ENCODE measurements at places on chromosomes 13 and 19.

- no peak for DNase-seq
These were observed 13.5 kb downstream of the KCTD12 start for GRCh38 chr13:76872675-76873074.

GRCh38 chr19:53903055-53903680, 5.9 kb upstream of the CACNG7 start:
- no peak for DNase-seq

DNA sequence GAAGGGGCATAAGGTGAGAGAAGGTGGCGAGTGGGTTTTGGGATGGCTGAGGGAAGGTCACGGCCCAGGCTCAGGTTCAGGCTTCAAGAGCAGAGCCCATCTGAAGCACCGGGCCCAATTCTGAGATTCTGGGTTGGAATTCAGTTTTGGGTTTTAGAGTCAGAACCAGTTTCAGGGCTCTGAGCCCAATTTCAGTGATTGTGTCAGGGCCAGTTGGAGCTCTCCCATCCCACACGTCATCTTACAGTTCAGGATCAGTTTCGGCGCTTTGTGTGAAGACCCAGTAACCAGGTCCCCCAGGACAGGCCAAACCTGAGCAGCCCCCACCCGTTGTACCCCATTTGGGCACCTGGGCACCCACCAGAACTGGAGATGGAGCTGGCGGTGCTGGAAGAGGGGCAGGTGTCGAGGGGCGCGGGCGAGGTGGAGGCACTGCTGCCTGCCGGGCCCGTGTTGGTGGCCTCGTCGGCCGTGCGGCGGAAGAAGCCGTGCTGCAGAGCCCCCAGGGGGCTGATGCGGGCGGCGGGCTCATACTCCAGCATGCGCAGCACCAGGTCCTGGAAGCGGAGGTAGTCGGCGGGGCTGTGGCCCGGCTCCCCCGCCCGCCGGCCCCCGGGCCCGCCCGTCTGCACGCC, 7.5 kb downstream of the DYRK1B start:
- no peak for DNase-seq

DNA sequence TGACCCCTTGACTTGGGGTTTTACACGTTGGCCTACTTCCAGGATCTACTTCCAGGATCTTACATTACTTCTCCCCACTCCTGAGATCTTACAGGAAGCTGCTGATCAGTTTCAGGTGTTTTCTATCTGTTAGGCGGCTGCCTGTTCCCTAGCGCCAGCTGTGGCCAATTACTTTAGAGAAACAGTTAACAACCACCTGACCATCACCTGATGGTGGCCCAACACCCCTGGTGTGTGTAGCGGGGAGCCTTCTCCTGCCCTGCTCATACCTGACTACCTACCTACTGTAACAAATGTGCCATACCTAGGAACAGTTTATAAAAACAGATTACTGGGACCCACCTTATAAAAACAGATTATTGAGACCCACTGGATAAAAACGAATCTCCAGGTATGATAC, 2.8 kb upstream of the POP4 start:
- no peak for DNase-seq

GRCh38 chr19:33872445-33873320, 76.0 kb downstream of the KCTD15 start:
- no peak for DNase-seq

GRCh38 chr13:50156561-50157127, 141.4 kb downstream of the KCNRG start:
- DNase-seq: no peak

DNA sequence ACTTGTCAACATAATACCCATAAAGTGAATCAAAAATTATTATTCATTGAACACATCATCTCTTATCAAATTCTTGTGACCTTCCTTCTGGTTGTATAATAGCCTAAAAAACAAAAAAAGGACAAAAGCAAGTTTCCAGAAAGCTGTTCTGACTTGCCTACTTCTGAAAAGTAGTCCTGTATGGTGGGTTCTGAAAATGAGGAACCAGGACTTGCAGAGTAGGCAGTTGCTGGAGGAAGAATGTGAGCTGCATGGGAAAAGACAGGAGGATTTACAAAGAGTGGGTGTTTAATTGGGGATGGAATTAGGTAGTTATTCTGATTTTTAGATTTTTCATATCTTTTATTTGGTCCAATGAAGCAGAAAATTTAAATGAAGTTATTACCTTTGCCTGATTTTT, 56.7 kb downstream of the RCBTB2 start:
- DNase-seq: no peak

DNA sequence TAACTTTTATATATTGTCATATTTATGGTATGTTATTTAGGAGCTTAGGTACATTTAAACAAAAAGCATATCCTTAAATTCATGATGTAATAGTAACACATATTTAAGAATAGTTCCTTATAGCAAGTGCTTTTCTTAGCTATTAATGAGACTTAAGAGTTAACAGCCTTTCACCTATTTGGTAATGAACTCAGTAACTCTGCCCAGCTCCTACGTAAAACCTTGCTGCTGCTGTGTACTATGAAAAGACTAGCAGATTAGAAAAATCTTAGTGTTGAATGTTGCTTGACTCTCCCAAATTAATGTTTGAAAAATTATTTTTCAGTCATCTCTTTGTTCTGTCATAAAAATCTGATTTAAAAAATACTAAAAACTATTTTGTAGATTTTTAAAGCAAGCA, 6.9 kb downstream of the GPR180 start:
- DNase-seq: no peak

- no peak for DNase-seq
These were observed 536 bp downstream of the PRSS57 start for GRCh38 chr19:694481-695351.

GRCh38 chr19:5074407-5074806, 105.5 kb downstream of the KDM4B start:
- DNase-seq: no peak

- DNase-seq: no peak
These were observed 399.6 kb downstream of the FGF14 start for GRCh38 chr13:102002287-102002686.

DNA sequence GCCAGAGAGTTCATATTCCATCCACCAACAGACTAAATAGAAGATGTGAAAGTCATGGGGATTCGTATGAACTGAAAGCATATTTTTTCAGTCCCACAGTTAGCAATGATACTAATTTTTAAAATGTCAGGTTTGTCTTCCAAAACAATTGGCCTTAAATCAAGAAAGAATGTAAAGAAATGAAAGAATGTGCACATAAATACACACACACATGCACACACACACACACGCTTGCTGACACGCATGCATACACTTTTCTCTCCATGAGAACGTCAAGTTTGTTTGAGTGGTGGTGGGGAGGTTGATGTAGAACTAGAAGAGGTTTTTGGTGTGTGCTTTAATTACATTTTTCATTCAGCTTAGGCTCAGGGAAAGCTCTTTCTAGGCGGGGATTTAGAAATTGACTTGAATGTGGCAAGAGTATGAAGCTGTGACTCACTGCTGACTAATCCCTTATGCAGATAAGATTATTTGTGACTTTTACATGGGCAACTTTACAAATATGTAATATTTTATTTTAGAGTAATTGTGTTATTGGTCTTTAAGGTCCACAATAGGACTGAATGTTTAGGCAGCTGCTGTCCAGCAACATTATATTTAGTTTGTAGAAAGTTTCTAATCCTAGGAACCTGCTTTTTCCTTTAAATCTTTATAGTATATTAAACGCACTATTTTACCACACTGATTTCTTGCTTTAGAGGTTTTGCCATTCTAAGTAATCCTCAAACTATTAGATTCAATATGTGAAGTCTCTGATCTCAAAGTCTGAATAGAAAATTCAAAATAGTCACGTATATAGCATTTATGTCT, 18.8 kb downstream of the FLT1 start:
- DNase-seq: no peak

- DNase-seq: no peak
These were observed 260.0 kb downstream of the KLF12 start for GRCh38 chr13:73873940-73874830.

- no peak for DNase-seq
These were observed at the start of gene UTP14C for GRCh38 chr13:52024481-52024880. UTP14C (plus strand) TSS chr13:52024691; CDS start chr13:52028805, 4,114 bp downstream.

DNA sequence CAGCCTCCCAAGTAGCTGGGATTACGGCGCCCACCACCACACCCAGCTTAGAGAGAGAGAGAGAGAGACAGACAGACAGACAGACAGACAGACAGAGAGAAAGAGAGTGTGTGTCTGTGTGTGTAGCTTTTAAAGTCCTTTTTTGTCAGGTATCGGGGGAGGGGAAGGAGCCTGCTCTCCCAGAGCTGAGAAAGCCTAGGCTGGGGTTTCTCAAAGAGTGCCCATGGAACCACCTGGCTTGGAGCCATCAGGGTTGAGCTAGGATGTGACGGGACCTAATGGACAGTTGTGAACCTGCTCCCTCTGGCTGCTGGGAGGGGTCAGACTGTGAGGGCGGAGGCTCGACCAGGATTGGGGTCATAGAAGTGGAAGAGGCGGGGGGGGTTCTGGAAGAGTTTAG, 16.6 kb downstream of the RFX1 start:
- no peak for DNase-seq

- DNase-seq: no peak
These were observed 478 bp downstream of the CLC start for GRCh38 chr19:39737351-39737750.

- no peak for DNase-seq
These were observed 21.7 kb downstream of the PRKCSH start for GRCh38 chr19:11457115-11457514.

DNA sequence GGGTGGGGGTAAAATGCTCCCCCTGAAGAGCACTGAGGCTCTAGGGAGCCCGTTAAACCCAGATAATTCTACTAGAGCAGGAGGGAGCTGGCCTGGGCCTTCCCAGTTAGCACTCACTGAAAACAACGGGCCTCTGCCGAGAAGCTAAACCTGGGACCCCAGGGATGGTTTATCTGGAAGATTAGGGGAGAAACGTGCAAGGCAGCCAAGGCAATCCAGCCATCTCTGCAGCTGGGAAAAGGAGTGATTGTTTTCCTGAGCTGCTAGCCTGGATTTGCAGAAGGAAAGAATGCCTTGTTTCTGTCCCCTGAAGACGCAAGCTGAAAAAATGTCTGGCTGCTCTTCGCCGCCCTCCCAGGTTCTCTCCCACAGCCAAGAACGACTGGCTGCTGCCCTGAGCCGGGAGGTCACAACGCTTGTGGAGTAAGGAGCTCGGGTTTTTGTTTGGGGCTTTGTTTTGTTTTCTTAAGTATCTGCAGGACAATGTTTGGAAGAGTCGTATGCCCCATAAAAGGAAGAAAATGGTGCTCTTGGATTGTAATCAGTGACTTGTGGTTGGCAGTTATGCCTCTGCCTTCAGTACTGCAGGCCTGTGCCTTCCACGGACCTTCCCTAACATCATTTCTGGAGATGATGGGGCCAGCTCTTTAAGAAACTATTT, 31.5 kb downstream of the COL4A2 start:
- no peak for DNase-seq

DNA sequence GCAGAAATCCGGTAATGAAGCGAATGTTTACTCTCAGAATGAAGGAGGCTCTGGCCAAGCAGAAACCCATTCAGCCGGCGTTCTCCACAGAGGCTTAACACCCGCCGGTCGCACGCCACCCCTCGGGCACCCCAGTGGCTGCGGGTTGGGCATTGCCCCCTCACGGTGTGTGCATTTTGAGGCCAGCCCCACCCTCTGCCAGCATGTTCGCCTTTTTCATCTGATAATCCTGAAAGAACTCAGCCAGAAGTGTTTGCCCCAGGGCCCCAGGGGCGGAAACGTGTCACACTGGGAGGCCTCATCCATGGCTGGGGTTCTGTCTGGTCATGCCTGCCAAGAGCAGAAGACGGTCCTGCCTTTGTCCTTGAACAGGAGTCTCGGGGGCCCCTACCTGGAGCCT, 34.2 kb downstream of the COMP start:
- no peak for DNase-seq

GRCh38 chr13:30910676-30911075, 4.6 kb downstream of the MEDAG start:
- DNase-seq: no peak

GRCh38 chr19:14871619-14872230, 14.2 kb downstream of the OR7A17 start:
- DNase-seq: no peak

DNA sequence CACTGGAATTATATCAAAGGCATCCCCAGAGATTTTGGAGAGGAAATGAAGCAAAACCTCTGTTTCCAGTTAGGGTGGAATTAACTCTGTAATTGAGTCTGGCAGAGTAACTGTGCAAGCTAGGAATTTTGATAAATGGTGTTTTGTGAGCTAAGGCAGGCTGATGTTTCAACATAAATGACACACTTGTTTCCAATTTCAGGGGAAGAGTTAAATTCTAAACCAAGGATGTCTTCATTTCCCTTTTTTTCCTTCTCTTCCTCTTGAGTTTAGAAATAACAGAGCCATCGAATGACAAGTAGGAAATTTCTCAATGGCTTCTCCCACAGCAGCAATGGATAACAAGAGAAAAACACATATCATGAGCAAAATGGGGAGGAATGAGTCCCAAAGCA, 131.2 kb downstream of the IRS2 start:
- no peak for DNase-seq

GRCh38 chr13:27372896-27373295, 51.5 kb upstream of the GTF3A start:
- DNase-seq: no peak

GRCh38 chr13:77360032-77360685, 33.3 kb upstream of the MYCBP2 start:
- no peak for DNase-seq

DNA sequence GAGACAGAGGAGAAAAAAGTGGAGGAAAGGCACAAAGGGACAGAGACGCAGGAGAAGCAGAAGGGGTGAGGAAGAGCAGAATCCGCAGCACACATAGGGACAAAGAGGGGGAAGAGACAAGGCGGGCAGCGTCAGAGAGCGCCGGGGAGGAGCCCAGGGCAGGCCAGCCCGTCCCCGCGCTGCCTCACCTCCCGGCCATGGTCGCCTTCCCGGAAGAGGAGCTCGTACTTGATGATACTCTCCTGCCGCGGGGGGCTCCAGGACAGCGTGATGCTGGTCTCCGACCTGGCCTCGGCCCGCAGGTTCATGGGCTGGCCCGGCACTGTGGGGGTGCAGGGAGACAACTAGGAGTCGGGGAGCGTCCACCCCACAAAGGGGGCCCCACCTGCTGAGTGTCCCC, 100.6 kb downstream of the PTPRS start:
- DNase-seq: no peak

DNA sequence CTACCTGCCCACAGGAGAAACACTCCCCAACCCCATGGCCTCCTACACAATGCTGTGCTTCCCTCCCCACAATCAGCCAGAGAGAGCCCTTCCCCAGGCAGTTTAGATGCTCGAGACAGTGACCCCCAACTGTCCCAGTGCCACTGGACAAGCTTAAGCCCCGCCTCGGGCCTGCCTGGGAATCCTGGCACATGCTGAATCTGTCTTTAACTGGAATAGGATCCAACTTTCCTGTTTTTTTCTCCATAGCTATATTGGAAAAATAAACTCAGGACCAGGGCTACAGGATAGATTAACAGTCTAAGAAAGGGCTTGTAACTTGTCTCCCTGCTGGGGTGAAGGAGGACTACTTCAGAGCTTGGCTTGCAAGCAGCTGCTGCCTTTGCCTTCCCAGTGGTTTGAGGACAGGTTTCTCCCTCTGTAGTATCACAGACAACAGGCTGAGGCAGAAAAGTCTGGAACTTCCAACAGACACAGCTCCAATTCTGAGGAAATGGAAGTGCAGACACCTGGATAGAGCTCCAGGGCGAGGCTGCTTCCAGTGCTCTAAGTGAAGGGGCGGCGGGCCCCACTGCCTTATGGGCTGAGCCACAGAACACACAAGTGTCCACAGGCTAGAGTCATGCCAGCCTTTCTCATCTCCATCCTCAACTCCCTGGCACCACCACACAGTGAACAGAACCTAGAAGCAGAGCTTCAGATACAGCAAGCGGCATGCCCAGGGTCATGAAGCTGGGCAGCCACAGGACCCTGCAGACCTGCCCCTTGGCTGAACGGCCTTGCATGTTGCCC, 228.3 kb downstream of the TUBA3C start:
- no peak for DNase-seq

GRCh38 chr19:4051175-4052101, 15.3 kb downstream of the ZBTB7A start:
- no peak for DNase-seq

All from CD8-positive, alpha-beta memory T cell (primary cell).